Activated T-cell treated with anti-CD3 and anti-CD28 coated beads, Interleukin-2, amount 50 U/mL, for 72 hours (primary cell): ENCODE measurements at places on chromosomes 5 and 9. TPM values are rescaled to one million over a fixed set of nuclear protein-coding genes. Genes with fewer than 3 reads are reported as not detected.

Gene ETF1
- 106 TPM for total RNA-seq

DNA sequence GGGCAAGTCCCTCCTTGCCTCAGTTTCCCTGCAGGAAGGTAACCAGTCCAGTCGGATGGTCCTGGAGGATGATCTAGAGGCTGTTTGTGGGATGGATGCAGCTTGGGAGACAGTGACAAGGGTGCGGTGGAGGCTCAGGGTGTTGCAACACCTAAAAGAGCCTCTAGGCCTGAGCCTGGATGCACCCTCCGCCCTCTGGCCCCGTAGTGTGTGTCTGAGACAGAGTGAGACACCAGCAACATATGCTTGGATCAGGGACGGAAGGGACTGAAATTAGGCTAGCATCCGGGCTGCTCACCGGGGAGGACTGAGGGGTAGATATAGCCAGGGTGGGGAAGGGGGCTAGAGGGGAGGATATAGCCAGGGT, 1.1 kb downstream of the CRAT start:
- DNase-seq, result peak; percentile 34

DNA sequence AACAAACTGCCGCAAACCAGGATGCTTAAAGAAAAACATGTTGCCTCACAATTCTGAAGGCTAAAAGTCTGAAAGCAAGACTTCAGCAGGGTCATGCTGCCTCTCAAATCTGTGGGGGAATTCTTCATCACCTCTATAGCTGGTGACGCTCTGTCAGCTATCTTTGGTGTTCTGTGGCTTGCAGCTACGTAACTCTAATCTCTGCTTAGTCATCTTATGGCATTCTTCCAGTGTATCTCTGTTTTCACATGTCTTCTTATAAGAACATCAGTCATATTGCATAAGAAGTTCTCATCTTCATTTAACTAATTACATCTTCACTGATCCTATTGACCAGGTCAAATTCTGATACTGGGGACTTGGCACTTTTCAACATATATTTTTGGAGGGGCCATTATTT, 243.0 kb downstream of the CDH10 start:
- no peak for DNase-seq

GRCh38 chr9:84436386-84437109, 96.0 kb upstream of the SLC28A3 start:
- no peak for DNase-seq

GRCh38 chr9:133971981-133972941, 19.9 kb downstream of the VAV2 start:
- no peak for DNase-seq
